ENCODE measurements at places on chromosomes 1 and 21.

DNA sequence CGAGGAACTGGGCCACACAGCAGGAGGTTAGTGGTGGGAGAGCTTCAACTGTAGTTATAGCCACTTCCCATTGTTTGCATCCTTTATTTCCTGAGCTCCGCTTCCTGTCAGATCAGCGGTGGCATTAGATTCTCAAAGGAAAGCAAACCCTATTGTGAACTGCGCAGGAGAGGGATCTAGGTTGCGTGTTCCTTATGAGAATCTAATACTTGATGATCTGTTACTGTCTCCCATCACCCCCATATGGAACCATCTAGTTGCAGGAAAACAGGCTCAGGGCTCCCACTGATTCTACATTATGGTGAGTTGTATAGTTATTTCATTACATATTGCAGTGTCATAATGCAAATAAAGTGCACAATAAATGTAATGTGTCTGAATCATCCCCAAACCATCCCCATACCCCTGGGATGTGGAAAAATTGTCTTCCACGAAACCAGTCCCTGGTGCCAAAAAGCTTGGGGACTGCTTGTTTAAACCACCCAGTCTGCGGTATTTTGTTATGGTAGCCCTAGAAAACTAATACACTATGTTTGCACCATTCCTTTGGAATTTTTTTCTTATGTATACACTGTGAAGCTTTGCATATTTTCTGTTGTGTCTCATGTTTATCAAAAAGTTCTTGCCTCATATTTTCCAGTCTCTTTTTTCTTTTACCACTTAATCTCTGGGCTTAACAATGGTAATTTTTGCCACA lies 136.6 kb upstream of the IVNS1ABP start:
- DNase-seq = no peak

- no peak for DNase-seq
Measured at GRCh38 chr1:110471131-110471530, 20.2 kb downstream of the PROK1 start.

DNA sequence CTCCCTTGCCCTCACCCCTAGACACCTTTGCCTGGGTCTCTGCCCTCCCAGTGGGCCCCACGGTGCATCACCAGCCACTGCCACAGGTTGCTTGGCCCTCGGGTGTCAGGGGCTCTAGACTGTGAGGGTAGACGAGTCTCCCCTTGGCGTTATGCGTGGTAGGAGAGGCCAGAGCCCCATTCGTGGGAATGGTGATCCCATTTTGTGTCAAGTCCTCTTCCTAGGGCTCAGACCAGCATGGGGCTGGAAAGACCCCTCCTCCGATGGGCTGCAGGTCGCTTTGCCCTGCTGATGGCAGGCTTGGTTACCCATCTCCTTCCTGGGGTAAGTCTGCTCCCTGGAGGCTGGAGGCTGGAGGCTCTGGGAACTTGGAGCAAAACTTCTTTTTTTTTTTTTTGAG lies 42.4 kb downstream of the SLC30A1 start:
- no peak for DNase-seq

- DNase-seq = no peak
Measured at GRCh38 chr1:76507376-76507775, 359.9 kb upstream of the ST6GALNAC5 start.

DNA sequence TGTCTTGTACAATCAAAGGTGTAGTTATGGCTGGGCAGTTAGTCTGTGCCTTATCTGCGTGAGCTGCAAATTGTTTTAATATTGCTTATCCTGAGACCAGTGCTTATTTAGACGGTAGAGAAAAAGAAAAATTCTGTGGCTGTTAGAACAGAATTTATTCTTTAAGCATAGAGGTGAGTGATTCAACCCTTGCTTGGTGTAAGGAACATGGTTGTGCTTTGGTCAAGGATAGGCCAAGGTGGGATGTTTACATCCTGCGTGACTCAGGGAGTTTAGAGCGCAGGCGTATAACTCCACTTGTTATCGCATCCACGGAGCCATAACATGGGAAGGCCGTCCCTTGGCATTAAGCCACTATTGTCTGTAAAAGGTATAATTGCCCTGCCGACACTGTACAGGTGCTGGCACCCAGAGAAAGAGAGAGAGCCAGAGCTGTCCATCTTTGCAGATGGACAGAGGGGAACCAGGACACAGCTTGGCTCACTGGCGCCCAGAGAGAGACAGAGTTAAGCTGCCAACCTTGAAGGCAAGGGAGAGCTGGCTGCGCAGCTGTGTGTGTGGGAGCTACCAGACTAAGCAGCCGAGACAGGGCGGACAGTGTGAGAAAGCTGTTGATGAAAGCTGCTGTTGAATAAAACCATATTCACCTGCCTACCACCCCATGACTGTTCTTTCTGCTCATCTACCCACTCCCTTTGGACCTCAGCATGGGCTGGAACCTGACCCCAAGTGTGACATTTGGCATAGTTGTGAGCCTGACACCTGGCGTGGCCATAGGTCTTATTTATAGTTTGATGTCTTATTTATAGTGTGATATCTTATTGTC lies 200.4 kb downstream of the DYRK1A start:
- no peak for DNase-seq

DNA sequence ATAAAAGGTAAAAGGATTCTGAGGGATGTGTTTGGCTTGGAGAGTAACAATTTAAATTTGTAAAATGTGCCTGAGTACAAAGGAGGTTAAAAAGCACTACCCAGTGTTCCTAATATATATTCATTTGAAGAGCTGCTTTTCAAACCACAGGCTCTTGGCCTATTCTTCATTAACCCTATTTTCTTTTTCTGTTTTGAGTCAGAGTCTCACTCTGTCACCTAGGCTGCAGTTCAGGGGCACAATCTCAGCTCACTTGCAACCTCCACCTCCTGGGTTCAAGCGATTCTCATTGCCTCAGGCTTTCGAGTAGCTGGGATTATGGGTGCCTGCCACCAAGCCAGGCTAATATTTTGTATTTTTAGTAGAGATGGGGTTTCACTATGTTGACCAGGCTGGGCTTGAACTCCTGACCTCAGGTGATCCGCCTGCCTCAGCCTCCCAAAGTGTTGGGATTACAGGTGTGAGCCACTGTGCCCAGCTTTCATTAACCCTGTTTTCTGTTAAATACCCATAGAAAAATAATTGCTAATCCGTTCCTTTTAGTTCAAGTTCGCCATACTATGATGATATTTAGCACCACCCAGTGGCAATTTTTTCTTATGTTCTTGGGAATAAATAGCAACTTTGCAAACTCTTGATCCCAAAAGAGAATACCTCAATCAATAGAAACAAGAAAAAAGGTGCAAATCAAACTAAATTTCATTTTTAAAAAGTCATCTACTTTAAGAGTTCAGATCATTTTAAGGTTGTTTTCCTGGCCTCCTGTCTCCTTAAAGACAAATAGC lies 30.5 kb downstream of the ZBTB8OS start:
- DNase-seq = no peak

DNA sequence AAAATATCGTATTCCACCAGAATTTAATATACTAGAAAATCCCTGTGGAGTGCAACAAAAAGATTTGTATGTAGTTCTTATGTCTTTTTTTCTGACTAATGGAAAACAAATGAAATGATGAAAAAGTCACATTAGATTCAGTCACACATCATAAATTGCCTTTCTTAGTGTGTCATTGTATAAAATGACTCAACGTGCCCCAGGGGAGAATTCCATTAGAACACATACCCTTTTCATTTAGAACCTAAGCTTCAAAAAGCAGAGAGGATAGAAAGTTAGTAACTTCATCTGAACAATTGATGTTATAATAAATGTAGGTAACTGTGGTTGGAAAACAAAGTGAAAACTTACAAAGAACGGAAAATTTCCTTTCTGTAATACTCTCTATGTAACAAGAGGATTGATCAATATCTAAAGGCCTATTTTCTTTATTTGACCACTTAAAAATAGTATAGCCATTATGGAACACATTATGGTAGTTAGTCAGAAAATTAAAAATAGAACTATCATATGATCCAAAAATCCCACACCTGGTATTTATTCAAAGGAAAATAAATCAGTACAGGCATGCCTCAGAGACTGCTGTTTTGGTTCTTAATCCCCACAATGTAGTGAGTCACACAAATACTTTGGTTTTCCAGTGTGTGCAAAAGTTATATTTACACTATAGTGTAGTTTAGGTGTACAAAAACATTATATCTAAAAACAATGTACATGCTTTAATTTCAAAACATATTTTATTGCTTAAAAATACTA lies 1016.1 kb downstream of the KCNT2 start:
- no peak for DNase-seq

GRCh38 chr1:222634180-222635013 lies 16.5 kb downstream of the MIA3 start:
- DNase-seq = peak; percentile 93

- DNase-seq = no peak
Measured at GRCh38 chr1:182968151-182968741, 15.3 kb upstream of the SHCBP1L start.

DNA sequence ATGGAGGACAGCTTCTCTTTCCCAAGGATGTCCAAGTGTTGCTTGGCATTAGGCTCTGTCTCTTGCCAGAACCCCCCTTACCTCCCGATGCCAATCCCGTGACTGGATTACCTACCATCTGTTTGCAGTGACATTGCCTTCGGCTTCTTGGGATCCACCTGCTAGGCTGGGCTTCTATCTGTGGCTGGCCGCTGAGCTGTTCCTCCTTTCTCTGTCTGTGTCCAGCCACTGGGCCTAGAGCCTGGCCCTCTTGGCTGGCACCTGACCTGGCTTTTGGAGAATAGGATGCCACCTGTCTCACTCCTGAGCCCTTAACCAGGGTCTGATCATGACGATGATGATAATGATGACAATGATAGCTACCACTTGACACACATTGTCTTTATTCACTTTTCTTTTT lies 41.6 kb upstream of the STUM start:
- no peak for DNase-seq

DNA sequence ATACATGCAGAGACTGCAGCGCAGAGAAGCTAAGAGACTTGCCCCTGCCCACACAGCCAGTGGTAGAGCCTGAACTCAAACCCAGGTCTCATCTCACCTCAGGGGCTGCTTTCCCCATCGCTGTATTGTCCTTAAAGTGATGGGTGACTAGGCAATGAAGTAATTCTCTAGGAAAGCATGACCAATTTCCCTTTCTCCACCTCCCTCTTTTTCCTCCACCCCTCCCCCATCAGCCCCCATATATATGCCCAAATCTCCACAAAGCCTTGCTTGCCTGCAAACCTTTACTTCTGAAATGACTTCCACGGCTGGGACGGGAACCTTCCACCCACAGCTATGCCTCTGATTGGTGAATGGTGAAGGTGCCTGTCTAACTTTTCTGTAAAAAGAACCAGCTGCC lies at the start of gene IL24:
TSS of gene IL24 (plus strand) at position 269 of the 400 bp plus-strand sequence. CDS start 390 bp downstream, outside the sequence.
- DNase-seq = no peak

- no peak for DNase-seq
Measured at GRCh38 chr1:241417258-241417657, 60.3 kb upstream of the RGS7 start.

DNA sequence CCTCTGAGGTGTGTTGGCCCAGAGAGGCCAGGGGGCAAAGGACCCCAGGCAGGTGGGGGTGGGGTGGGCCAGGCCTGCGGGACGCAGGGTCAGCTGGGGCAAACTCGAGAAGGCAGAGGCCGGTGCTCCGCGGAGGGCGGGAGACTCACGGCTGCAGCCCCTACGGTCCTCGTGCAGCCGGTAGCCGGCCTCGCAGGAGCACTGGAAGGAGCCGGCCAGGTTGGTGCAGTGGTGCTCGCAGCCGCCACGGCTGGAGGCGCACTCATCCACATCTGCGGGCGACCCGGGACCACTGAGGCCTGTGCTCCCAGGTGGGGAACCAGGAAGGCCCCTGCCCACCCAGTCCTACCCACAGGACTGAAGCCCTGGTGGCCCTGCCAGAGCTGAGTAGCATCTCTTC lies 55.3 kb downstream of the ARHGEF16 start:
- DNase-seq = no peak

GRCh38 chr1:223647249-223647648 lies 18.3 kb downstream of the CAPN8 start:
- DNase-seq = no peak

- DNase-seq = no peak
Measured at GRCh38 chr1:204149635-204150565, 1.9 kb downstream of the ETNK2 start.

DNA sequence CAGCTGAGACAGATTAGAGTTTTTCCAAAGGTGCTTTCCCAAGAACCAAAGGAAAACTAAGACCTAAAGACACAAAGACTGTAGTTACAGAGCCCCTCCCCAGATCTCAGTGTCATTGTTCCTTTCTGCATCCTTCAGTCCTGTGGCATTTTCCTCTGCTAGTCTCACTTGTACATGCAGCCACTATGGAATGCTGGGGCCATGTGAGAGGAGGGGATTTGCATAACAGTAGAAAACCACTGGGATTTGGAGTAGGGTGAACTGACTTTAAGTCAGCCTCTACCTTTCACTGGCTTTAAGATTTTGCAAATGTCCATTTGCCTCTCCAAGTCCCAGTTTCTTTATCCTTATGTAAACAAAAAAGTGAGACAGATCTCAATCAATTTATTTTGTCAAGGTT lies 119.4 kb upstream of the F3 start:
- no peak for DNase-seq

DNA sequence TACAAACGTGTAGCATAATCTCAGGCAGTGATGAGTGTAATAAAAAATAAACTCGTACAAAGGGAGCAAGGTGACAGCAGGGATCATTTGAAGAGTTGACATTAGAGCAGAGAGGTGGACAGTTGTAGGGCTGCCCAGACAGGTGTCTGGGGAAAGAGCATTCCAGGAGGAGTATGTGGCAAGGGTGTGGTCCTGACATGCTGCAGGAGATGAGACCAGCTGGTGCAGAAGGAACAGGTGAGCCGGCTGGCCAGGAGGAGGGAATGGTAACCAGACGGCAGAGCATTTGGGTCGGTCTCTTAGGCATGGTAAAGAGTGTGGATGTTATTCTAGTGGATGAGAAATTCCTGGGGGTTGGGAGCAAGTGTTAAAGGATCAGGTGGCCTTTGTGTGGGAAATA lies 306.3 kb downstream of the LMX1A start:
- no peak for DNase-seq

- DNase-seq = no peak
Measured at GRCh38 chr1:33276573-33277298, 20.4 kb downstream of the ZNF362 start.

DNA sequence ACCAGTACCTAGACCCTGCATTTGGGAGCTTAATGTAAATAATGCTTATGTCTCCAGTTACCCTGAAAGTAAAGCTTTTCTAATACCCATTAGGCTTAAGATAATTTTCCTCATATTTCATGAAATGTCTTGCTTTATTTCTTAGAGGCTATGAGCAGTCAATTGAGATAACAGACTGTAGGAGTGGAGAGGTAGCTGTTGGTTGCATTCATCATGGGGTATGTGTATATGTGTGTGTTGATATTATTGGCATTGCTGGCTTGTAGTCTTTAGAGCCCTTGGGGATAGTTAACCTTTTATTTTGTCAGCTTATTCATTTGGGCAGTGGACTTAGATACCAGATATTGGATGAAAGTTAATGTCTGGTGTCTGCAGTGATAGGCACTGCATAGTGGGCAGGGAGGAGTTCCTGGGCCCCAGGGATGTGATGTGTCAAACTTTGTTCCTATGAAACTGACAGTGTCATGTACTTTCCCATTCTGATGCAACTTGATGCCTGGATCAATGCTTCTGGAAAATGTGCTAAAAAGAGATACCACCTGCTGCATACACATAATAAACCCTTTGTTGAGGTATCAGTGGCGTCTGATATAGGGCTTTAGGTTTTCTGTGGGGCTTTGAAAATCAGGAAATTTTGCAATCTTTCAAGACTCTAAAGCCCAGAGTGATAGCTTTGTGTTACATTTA lies 83.9 kb downstream of the MAST2 start:
- DNase-seq = no peak

All from NCI-H2107 (cell line).